ENCODE measurements at places on chromosomes 4 and X.

GRCh38 chr4:55181010-55182005 is 55.9 kb upstream of the KDR start:
- no peak for DNase-seq

- no peak for DNase-seq
Observed at GRCh38 chrX:148722966-148723365, 222.5 kb downstream of the AFF2 start.

- no peak for DNase-seq
Observed at GRCh38 chr4:182872886-182873285, 44.3 kb downstream of the DCTD start.

- no peak for DNase-seq
Observed at GRCh38 chr4:146222313-146222712, 8.0 kb downstream of the REELD1 start.

GRCh38 chrX:40947276-40947675 is 138.0 kb upstream of the USP9X start:
- DNase-seq: no peak

DNA sequence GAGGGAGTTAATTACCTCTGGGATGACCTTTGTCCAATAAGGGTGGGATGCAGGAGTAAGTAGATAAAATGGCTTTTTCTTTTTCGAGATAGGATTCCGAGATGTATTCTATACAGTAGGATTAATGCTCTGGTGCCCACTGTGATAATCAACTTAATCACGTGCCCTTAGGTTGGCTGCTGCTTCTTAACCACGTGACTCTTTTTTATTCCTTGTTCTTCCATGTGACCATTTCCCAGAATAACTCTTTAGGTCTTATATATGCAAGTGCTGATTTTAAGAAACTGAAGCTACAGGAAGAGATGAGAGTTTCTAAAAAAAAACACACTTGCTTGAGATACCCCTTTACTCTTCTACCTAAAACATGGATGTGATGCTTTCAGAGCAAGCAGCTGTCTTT is 1628.9 kb downstream of the PCDH7 start:
- no peak for DNase-seq

DNA sequence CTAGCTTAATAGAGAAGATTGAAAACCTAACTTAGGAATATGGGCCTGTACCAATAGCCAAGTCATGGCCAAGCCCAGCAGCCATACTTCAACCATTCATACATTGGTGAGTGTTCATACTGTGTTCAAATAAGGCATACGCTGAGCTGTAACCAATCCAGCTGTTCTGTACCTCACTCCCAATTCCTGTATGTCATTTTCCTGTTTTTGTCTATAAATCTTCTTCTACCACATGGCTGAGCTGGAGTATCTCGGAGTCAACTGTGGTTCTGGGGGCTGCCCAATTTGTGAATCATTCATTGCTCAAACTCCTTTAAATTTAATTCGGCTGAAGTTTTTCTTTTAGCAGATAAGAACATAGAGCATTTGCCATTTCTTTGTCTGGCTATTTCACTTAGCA is 195.3 kb upstream of the ANKRD50 start:
- DNase-seq: no peak

DNA sequence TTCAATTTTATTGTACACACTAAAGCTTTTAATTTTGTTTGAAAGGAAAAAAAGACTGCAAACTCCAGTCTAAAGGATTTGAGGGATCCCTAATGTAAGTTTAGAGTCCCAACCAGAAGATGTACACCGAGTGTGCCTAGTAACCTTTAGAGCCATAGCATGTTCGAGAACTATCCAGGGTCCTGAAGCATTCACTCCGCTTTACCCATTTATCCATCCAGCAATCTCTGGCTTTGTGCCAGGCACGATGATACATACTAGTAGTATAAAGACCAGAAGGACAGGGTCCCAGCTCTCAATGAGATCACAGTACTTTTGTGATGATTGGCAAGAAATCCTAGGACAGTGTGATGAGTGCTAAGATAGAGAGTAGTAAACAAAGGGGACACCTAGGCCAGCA is 168.7 kb downstream of the STK32B start:
- no peak for DNase-seq

- DNase-seq: no peak
Observed at GRCh38 chr4:38060829-38061431, 100.7 kb downstream of the PTTG2 start.

DNA sequence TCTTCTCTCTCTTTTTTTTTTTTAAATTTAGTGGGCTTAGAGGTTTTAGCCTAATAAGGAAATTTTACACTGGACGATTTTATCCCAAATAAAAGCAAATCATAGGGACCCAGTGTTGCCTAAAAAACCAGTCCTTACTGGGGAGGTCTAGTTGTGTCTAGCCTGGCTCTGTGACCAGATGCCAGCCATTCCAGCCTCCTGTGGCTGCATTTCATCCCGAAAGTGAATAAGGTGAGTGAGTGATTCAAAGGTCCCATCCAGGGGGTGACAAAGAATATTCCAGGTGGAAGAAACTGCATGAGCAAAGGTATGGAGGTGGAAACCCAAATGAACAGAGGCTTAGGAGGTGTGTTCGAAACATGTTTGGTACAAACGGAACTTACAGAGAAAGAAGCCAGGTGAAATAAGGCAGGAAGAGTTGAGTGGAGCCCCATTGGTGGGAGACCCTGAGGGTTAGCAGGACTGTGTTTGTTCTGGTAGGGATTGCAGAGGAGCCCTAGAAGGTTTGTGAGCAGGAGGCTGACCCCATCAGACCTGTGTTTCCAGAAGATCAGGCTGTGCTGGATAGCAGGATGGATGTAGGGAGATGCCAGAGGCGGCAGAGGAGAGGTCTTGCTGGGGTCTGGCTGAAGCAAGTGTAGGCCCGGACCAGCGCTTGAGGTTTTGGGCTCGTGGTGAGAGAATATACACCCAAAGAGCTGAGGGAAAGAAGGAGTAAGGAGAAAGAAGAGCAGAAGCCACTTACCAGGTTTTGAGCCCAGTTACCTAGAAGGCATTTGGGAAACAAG is 31.6 kb downstream of the PTTG2 start:
- no peak for DNase-seq

GRCh38 chrX:39982948-39983347 is 114.8 kb downstream of the BCOR start:
- peak; percentile 83 for DNase-seq

DNA sequence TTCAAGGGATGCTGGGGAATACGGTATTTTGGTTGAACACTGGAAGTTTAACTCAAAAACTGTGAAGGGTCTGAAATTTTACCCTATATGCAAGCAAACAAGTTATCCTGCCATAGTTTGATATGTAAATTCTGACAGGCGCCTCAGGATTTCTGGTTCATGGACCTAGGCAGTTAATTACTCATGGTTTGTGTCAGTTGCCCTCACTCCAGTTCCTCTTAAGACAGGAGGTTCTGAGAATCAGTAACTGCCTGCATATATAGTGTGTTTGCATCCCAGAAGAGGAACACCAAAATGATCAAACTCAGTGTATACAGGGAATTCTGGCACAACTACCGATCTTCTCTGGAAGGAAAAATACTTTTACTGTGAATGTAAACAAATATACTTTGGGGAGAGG is 360.4 kb upstream of the NWD2 start:
- no peak for DNase-seq

DNA sequence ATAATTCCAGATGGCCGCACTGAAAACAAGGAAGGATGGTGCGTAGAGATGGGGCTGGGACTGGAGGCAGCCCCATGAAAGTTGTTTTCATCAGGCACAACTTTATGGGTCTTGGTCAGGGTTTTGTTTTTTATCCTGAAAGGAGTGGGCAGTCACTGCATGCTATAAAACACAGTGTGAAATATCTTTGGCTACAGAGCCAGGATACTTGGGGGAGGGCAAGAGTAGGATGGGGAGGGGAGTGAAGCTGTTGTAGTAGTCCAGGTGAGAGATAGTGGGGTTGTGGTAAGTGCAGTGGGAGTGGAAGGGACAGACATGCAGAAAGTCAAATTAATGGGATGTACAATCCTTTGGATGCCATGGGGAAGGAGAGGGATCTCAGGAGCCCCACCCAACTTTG is 56.5 kb downstream of the PTTG2 start:
- DNase-seq: no peak

- DNase-seq: no peak
Observed at GRCh38 chrX:107563824-107564223, 64.5 kb upstream of the PRPS1 start.

- DNase-seq: no peak
Observed at GRCh38 chr4:1411436-1412375, 5.5 kb upstream of the NKX1-1 start.

DNA sequence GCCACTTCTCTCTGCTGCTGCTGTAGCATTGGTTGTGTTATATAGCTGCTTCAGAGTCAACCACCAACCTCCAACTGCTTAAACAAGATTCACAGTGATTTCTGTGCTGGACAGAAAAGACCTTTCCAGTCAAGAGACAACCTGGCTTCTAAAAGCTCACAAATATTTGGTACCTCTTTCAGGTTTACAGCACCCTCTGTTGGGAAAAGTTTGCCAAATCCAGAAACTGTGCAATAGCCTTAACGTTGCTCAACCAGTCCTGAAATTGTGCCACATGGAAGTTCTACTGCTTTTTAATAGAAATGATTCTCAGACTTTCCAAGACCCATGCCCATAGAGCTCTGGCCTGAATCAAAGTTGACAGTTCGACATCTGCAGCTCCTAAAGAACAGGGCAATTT is 842.1 kb upstream of the HTR2C start:
- DNase-seq: no peak

DNA sequence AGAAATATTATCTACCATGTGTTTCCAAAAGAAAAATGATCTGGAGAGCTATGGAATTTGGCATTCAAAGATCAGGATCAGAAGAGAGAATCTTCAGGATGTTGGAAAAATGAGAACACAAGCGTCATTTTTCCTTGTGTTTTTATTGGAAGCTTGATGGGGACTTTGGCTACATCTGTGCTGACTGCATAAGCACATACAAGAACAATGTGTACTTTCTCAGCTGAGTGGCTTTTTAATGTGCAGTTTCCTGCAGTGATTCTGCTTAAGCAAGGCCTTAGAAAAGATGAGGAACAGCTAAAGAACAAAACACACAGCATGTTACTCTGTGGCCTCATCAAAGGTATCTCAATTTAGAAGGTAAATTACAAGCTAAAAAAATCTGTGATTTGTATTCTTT is 1039.9 kb downstream of the GLUD2 start:
- DNase-seq: no peak
